Fibroblast of mammary gland (primary cell): ENCODE measurements at places on chromosomes 2 and 18.
A peak's percentile ranks its signal among the peaks of the same experiment; 100 is the strongest.

GRCh38 chr2:65885266-65885665 lies 452.9 kb upstream of the SPRED2 start:
- DNase-seq, result no peak

- peak; percentile 81 for DNase-seq
Observed at GRCh38 chr2:75276093-75277029, 77.0 kb upstream of the TACR1 start.

- DNase-seq, result no peak
Observed at GRCh38 chr2:216379977-216380376, 7.7 kb upstream of the MARCHF4 start.

GRCh38 chr2:157185476-157186227 lies 71.9 kb upstream of the GALNT5 start:
- peak; percentile 88 for DNase-seq
